Activated gamma-delta T cell treated with anti-CD3 and anti-CD28 coated beads, Interleukin-2, amount 50 U/mL, for 16 hours (primary cell): ENCODE measurements at places on chromosomes 6 and 20.

DNA sequence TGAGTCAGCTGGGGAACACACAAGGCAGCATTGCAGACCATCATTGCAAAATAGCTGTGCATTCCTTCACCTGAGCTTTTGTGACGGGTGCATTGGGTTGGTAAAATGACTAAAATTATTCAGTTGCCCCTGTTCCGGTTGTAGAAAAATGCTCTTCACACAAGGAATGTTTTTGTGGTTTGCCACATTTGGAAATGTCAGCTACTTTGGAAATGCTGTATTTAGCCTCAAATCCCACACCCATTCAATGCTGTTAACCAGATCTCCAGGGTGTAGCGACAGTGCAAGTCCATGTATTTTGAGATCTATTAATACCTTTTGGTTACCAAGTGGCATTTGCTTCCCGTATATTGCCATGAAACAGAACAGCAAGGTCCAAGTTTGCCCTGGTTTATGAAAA is 201.2 kb downstream of the FOXA2 start:
- no peak for DNase-seq

GRCh38 chr6:99836471-99836870 is 157.6 kb downstream of the MCHR2 start:
- DNase-seq = no peak

GRCh38 chr20:61874421-61875068 is 191.1 kb downstream of the TAF4 start:
- DNase-seq = no peak

DNA sequence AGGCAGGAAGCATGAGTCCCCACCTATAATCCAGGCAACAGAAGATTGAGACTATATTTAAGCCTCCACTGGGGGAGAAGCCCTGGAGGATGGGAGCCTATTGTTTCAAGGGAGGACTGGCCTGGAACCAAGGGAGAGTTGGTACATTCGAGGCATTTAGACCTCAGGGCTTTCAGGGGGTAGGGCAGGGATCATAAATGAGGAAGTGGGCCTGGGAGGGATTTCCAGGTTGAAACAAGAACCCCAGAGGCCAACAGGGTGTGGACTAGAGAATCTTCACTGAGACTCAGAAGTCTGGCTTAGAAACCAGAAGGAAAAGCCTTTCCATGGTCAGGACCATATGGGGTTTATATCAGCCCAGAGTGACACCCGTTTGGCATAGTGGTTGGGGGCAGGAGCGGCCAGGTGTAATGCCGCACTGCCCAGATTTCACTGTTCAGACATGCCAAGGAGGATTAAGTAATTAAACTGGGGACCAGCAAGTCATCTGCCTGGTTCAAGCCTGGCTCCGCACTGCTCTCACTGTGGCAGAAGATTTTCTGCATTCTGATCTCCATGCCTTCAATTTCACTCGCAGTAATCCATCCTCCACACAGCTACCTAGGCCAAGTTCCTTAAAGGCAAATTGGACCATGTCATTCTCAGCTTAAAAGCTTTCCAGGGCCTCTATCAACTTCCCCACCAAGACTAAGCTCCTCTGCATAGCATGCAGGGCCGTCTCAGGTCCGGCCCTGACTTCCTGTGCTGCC is 17.8 kb downstream of the LRFN2 start:
- no peak for DNase-seq

DNA sequence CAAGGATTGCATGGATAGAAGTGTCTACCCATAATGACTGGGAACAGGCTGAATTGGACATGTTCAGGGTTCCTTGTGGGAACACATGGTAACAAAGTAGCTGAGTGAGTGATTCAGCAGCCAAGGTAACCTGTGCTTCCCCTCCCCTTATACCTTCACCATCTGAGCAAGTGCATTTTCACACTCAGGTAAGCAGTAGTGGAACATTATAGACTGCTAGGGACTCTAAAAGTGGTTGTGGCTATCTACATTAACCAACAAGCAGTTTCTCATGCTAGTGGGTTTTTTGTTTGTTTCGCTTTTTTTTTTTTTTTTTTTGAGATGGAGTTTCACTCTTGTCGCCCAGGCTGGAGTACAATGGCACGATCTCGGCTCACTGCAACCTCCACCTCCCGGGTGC is 41.4 kb downstream of the KIZ start:
- DNase-seq = no peak

GRCh38 chr6:98832284-98833056 is 1.9 kb upstream of the POU3F2 start:
- no peak for DNase-seq

- no peak for DNase-seq
Measured at GRCh38 chr20:48802647-48803046, 25.2 kb downstream of the PREX1 start.

DNA sequence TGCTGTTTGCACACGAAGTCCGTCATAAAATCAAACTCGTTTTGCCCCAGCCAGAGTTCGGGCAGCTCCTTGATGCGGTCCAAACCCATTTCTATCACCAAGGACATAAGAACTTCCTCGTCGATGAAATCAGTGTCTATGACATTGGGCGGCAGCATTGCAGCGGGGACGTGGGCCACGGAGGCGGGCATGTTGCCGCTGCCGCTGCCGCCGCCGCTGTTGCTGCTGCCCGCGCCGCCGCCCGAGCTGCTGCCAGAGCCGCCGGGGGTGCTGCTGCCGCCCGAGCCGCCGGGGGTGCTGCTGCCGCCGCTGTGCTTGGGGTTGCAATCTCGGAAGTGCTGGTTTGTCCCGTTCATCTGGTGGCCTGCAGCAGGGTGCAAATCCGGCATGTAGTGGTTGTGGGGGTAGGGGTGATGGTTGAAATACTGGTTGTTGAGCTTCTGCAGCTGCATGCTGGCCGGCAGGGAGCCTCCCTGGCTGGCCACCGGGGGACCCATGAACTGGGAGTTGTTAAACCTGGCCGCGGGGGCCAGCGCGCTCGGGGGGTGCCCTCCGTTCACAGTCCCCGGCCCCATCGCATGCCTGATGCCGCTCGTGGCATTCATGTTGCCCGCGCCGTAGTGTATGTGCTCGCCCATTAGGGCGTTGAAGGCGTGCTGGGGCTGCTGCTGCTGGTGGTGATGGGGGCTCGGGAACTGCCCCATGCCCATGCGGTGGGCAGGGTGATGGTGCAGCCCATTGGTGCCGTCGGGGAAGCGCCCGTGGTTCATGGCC is 1.1 kb downstream of the CITED2 start:
- peak; percentile 53 for DNase-seq

GRCh38 chr6:79863566-79863965 is 83.8 kb downstream of the ELOVL4 start:
- no peak for DNase-seq

DNA sequence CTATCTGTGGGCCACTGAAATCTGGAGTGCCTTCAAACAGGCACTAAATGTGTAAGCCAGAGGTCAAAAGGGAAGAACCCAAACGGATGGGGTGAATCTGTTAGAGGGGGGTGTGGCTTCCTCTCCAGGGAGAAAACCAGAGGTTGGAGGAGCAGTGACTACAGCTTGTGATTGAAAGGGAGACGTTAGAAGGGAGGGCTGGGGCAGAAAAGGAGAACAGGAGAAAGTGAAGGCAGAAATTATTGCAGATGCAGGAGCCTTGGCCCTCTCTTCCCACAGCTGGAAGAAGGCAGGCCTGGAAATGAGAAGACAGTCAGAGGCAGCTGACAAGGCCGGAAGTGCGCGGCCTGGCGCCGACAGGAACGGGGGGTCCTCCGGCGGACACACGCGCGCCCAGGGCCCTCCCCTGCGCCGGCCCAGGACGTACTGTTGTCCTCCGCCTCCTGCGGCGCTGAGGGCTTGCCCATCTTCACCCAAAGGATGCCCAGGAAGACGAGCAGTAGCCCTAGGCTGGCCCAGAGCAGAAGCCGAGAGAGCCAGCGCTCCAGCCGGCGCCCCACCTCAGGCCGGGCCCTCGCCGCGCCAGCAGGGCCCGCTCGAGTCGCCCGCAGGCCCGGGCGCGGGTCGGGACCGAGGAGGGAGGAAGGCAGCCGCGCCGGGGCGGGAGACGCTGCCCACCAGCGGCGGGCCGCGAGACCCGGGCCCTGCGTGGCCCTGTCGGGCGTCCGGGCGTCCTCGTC is 806 bp downstream of the LEMD2 start:
- DNase-seq = peak; percentile 38

GRCh38 chr6:5670381-5670780 is 336.3 kb downstream of the NRN1 start:
- DNase-seq = no peak

DNA sequence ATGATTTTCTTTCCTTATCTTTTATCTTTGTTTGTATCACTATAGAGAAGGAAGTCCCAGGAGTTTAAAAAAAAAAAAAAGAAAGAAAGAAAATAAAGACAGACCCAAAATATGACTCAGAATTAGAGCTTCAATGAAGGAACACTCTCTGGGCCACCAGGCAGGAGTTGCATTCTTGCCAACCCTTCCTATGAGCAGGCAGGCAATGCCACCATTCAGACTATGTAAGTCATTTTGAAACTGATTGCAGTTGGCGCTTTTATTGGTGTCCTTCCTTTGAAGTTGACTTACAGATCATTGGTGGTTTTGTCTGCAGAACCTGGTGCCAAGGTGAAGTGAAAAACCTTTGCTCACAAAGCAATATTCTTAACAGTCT is 50.3 kb downstream of the MYB start:
- DNase-seq = no peak

DNA sequence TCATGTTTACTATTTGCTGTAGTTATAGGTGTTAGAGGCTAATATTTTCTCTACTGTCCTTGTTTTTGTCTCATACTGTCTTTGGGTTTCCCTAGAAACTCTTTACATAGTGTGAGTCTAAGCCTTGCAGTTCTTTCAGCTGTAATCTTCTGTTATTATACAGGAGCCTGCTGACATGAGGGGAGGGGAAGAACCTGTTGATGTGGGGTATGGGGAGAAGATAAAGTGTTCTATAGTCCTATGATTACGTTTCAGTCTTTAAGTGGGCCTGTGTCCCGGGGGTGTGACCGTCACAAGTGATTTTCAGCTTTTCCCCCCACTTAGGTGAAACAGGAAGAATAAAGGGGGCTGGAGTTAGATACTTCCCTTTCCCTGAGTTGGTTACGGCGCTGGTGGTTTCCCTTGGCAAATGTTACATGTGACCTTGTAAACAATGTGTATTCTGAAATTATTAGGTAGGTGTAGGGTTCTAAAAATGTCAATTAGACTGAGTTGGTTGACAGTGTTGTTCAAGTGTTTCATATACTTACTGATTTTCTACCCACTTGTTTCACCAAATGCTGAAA is 41.3 kb downstream of the REV3L start:
- DNase-seq = no peak

GRCh38 chr20:46139908-46140482 is 21.9 kb downstream of the CD40 start:
- no peak for DNase-seq

DNA sequence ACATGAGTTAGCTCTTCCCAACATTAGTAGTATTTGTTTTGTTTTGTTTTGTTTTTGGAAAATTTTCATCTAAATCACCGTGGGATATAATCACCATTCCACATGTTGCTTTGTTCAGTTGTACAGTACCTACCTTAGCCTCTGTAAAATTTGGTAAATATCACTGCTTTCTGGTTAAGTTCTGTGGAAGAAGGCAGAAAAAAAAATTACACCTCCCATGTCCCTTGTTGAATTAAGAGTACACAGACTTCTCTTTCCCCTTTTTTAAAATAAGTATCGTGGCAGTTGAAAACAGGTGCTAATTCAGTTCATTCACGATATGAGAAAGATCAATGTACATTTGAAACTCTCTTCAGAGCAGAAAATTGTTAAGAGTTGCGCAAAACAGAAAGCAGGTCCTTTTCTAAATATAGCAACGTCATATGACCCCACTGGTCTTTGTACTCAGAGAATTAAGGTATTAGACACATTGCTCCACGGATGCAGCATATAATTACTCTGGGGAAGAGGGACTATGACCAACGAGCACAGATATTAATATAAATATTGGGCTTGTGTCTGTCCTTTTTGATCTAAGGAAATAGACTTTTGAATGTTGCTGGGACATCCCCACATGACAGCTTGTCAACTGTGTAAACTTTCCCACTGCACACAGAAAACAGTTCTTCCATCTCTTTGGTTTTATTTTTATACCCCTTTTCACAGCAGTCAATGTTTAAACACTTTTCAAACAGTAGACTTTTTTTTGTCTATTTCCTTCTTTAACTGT is 58.6 kb upstream of the ZNF217 start:
- no peak for DNase-seq

DNA sequence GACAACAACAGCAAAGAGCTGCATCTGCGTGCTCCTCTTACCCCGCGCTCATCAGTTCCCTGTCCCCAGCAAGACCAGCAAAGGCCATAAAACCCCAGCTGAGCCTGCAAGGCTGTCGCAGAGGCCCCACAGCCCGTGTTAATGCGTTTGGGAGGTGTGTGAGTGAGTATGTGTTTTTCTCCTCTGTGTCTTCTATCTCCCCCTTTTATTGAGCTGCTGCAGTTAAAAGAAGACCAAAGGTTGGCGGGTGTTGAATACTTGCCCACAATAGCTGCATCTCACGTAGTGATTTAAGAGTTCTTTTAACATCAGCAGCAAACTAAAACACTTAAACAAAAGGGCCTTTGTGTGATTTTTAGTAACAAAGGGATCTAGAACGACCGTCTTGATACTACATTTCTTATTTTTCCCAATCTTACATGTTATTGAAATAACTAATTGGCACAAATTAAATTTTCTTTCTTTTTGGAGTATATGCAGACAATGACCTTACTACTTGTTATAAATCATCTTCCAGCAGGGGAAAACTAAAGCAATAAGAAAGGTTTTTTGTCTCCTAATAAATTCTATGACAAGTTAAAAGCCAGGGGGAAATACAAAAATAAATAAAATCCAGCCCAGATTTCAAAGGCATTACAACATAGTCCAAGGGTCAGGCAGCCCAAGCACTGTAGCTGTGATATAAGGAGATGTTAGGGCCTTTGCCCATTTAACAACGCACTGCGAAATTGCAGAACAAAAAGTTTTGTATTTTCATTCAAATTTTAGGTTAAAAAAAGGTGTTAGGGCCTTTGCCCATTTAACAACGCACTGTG is 27.2 kb upstream of the CNKSR3 start:
- no peak for DNase-seq

GRCh38 chr6:167866642-167867041 is 39.9 kb downstream of the AFDN start:
- DNase-seq = no peak

DNA sequence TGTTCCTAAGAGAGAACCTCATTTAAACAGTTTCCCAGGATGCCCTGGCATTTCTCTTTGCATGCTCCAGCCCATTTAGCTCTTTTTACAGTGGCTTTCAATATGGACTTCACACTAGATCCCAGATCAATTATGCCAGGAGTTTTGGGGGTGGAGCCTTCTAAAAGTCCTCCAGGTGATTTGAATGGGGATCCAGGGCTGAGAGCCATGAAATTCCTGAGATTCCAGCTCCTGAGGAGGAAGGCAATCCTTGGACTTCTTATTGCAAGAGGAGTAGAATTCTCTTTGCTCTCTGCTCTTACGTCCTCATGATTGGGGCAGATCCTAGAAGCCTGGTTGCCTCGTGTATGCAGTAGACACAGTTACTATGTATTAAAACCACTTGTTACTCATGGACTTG is 184.2 kb downstream of the DHX35 start:
- DNase-seq = no peak
